ENCODE measurements at places on chromosomes 5 and 9.

GRCh38 chr9:82327641-82328040 lies 339.1 kb downstream of the SPATA31D1 start:
- no peak for DNase-seq

GRCh38 chr9:84781458-84781857 lies 111.9 kb downstream of the NTRK2 start:
- DNase-seq, result no peak

DNA sequence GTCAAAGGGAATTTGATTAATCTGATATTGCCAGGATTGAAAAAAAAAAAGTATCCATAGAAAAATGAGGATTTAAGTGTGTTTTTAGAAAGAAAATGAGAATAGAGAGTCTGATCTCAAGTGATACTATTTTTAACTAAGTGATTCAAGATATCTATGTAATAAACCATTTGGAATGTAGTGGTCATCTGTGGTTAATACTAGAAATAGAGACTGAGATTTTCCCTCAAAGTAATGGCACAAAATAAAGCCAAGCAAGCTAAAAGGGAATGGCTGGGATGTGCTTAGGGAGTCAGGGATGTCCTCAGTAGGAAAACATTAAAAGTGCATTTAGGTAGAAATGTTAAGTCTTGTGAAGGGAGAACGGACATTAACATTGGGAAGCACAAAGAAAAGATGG lies 90.6 kb downstream of the FBXO4 start:
- no peak for DNase-seq

GRCh38 chr5:167696558-167697314 lies 594.7 kb upstream of the WWC1 start:
- no peak for DNase-seq

- DNase-seq, result no peak
These were observed 83.1 kb downstream of the JMY start for GRCh38 chr5:79318935-79319614.

GRCh38 chr5:54176066-54176830 lies 134.1 kb downstream of the ARL15 start:
- no peak for DNase-seq

GRCh38 chr5:135942202-135942771 lies 12.5 kb downstream of the LECT2 start:
- no peak for DNase-seq

GRCh38 chr5:72210888-72211678 lies 103.8 kb downstream of the MAP1B start:
- no peak for DNase-seq

- DNase-seq, result peak; percentile 62
These were observed 6.1 kb upstream of the CRB2 start for GRCh38 chr9:123349691-123350480.

GRCh38 chr9:36258208-36258995 lies at the start of gene GNE:
GNE (minus strand) TSS chr9:36258448; CDS start chr9:36249355, 9,093 bp downstream.
- peak; percentile 95 for DNase-seq

- DNase-seq, result no peak
These were observed 27.9 kb downstream of the C1QTNF2 start for GRCh38 chr5:160342413-160342941.

GRCh38 chr9:72912476-72913381 lies 40.1 kb downstream of the ALDH1A1 start:
- no peak for DNase-seq

GRCh38 chr5:2451100-2451499 lies 300.4 kb downstream of the IRX2 start:
- no peak for DNase-seq

GRCh38 chr5:95107138-95107537 lies 177.8 kb downstream of the MCTP1 start:
- no peak for DNase-seq

DNA sequence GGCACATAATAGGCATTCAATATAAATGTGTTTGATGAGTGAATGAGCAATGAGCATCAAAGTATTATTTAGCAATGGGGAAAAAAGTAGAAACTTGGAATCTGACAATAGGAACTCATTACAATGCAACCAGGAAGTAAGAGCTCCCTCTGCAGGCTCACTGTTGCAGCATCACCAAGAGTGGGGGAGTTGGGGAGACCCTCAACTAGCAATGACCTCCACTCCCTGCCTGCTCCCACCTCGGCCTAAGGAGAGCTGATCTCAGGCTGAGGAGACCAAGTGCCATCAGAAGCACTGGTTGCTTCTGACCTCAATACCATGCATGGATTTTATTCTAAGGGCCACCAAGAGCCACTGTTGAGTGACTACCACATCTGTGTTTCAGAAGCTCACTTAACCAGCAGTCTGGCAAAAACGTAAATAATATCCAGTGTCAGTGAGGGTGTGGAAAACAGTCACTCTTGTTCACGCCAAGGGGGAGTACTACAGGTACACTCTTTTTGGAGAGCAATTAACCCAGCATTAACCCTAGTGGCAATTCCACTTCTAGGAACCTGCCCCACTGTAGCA lies 8.0 kb downstream of the VDAC1 start:
- DNase-seq, result no peak

DNA sequence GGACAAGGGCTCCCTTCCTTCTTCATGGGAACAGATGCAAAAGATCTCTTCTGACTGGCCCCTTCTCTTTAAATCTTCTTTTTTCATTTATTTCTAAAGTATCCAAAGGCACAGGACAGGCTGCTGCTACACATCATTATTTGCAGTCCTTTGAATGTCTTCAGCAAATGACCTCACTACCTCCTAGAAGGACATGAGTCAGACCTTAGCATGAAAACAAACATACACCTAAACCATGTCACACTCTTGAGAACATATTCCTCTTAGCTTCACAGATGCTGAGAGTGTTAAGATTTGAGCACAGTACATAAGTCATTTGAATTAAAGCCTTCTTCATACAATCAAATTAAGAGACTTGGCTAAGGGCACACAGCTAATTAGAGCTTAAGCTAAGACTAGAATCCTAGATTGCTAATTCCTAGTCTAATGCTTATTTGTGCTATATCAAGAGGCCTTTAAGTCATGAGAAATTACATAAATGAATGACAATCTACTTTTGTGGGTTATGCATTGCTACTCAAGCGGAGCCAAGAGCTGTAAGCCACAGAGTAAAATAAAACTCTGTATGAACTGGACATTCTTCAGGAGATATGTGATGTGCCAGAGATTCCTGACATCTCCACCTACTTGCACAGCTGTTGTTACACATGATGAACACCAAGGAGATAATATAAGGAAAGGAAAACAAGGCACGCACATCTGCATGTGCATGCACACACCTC lies 109.1 kb upstream of the PTGER4 start:
- no peak for DNase-seq

DNA sequence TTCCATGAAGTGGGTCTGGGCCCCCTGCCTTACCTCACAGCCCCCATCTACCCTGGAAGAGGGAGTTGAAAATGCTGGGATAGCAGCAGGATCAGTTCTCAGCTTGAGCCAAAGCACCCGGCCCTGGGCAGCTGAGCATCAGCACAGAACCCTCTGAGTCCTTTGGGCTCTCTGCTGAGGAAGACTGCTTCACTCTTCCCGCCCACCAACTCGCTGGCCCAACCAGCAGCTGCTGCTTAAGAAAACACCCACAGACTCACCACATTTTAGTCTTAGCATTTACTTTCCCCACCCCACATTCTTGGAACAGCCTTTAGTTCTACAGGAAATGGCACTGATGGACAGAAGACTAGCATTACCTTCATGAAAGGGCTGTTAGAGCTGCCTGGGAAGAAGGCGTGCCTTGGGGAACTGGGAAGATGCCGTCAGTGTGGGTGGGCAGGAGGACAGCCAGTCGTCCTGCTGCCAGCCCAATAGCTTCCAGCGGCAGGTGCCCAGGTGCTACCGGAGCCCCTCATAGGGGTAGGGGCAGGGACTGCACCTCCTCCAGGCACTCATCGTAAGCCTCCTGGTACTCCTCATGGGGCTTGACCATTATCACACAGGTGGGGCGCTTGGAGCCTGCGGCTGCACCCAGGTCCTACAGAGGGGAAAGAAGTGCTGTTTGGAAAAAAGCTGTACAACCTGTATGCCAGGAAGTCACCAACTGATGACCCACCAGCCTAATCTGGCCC lies 4.3 kb downstream of the NHP2 start:
- DNase-seq, result no peak

DNA sequence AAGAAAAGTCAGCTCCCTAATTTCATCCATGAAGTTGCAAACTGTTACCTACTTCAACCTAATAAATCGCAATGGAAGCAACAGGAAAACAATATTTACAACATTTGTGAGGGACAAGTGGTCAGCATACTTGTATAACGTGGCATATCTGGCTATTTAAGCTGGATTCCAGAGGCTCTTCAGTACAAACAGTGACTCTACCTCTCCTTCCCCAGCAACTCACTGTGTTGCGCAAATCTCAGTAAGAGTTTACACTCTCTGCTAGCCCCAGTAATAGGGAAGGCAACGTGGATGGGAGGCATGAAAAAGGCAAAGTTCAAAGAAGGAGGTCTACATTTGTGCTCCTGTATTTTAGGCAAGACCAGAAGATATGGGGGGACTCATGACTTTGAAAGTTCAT lies 18.9 kb upstream of the SEMA5A start:
- DNase-seq, result no peak

DNA sequence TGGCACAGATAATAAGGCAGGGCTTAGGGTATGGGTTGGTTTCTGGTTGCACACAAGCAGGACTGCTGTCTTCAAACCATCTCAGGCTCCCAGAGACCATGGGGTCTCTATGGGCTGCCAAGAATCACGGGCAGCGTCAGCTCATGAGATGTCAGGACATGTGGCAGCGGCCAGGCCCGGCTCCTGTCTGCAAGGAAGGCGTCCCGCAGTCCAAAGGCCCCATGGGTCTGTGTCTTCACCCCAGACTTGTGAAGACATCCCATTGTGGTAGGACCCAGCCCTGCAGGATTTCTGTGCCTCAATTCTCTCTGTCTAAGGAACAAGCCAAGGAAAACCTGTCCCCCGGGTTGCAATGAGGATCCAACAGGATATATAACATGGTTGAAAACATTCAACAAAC lies 32.6 kb downstream of the IPPK start:
- DNase-seq, result no peak

DNA sequence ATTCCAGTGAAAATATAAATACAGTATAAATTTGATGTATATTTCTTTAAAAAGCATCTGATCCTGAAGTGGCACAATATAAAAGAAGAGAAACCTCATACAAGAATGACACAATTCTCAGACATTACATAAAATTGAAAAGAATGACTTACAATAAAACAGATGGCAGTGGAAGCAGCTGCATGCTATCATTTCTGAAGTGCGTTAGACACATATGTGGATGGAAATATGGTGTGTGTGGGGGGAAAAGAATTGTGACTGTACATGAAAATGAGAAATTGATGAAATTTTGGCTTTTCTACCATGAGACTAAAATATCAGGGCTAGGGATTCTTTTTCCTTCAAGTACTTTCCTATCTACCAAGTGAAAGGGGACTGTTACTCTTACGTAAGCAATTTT lies 45.9 kb upstream of the CDH18 start:
- no peak for DNase-seq

- DNase-seq, result no peak
These were observed 163.0 kb downstream of the ALDH1A1 start for GRCh38 chr9:72789885-72790284.

GRCh38 chr9:127139071-127139731 lies 16.8 kb upstream of the ANGPTL2 start:
- DNase-seq, result no peak

DNA sequence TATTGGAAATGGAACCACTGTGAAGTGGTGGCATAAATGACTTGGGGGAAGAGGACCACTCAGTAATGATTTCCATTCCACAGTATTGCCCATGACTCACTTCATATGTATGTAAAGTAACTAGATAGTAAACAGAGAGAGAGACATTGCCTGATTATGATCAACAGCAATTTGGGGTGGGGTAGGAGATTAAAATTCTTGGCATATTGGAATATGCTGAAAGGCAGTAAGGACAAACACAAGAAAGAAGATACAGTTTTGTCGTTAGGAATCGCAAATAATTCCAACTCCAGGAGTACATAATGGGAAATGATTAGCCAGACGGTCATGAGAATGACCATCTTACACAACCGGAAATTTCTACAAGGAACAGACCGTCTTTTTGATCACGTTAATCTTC lies 1.5 kb upstream of the HMGCS1 start:
- DNase-seq, result no peak

- DNase-seq, result no peak
These were observed 455.6 kb upstream of the CD180 start for GRCh38 chr5:67652201-67652600.

DNA sequence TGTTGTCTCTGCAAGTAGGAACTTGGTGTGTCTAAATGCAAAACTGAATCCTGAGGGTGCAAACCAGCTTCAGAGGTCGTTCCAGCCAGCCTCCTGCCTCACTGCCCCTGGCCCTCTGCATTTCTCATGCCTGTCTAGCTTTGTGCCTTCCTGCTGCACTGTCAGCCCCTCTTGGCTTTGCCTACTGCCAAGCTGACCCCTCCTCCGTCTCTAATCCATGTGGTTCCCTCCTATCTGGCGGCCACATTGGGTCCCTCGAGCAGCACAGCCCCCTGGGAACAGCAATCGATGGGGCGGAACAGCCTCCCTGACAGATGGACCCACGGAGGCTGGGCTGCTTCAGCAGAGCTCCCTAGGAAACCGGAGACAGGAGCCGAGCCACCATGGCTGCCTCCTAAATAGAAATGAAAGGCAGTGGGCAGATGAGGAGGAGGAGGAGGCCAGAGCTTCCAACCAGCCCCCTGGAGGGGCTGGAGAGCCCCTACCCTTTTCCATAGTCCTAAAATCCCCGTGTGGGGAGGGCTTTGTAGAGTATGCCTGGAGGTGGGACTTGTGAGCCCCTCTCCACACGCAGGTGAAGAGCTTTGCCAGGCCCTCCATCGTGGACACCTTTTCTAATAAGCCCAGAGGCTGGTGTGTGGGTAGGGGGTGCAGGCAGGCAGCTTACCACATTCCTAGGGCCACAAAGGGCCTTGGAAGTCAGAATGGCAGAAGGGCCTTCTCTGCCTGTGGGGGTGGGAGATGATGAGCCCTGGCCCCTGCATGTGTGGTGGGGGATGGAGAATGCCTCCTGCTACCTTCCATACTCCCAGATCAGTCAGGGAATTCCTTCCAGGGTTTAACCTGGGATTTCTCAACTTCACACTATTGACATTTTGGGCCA lies 9.2 kb upstream of the CXXC5 start:
- DNase-seq, result no peak

DNA sequence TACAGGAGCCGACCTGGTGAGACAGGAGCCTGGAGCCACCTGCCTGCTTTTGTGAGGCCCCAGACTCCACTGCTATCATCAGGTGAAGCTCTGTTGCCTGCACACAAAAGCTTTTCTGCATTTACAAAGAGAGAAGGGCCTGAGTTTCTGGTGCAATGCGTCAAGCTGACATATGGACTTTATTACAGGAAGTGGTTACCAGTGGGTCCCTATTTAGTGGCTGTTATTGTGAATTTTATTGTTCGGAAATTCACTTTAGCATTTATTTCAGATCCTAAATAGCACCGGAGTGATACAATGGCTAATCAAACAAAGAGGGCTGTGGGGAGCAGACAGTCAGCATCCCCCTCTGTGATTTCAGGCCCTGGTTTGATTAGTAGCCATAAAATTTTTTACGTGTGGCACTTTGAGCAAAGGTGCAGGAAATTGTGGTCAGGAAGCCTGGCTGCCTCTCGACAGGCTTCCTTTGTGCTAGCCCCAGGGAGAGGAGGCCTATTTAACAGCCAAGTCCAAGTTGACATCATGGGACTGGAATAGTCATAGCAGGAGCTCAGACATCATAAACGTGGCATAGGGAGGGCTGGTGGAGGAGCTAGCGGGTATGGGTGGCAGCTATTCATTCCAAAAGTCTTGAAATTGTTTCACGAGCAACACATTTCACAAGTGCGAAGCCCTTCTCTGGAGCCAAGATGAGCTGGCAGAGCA lies 8.4 kb downstream of the TGFBI start:
- DNase-seq, result peak; percentile 40
